ENCODE measurements at places on chromosomes 13 and 19.

DNA sequence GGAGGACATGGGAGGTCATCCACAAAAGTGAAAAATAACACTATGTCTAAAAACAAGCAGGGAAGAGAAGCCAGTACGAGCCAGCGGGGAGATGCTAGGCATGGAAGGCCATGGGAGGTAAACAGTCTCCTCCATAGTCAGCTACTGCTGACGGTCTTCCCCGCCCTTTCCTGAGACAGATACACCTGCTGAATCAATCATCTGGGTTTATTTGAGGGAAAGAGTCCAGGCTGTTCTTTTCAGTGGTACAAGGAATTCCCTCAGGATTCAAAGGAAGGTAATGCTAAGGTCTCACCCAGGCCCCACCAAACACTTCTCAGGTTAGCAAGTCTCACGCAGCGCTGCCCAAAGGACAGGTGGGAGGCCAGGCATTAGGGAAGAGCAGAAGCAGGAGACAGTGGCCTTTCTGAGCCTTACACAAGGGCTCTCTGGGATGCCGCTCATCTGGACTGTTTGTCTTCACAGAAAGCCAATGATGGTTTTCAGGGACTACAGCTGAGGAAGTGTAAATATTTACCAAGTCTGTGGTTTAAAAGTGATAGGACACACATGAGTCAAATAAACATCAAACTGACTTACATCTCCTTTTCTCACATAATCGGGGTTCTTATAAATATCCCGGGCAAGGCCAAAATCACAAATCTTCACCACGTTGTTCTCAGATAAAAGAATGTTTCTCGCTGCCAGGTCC is 173.9 kb downstream of the FLT1 start:
- no peak for DNase-seq

GRCh38 chr13:30194906-30195305 is 112.4 kb downstream of the KATNAL1 start:
- no peak for DNase-seq

DNA sequence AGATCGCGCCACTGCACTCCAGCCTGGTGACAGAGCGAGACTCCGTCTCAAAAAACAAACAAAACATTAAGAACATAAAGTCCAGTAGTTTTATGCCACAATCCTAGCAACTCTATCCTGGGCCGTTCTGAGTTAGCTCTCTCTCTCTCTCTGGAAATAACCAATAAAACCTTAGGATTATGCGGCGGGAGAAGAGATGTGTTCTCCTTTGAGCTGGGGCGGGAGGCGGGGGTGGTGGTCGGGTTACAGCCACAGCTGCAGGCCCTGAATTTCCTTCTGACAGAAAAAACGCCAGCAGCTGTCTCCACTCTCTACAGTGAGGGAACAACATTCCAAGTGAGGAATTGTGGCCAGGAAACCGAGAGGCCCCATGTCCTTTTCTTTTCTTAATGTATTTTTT is 9.1 kb upstream of the PNMA8A start:
- no peak for DNase-seq

DNA sequence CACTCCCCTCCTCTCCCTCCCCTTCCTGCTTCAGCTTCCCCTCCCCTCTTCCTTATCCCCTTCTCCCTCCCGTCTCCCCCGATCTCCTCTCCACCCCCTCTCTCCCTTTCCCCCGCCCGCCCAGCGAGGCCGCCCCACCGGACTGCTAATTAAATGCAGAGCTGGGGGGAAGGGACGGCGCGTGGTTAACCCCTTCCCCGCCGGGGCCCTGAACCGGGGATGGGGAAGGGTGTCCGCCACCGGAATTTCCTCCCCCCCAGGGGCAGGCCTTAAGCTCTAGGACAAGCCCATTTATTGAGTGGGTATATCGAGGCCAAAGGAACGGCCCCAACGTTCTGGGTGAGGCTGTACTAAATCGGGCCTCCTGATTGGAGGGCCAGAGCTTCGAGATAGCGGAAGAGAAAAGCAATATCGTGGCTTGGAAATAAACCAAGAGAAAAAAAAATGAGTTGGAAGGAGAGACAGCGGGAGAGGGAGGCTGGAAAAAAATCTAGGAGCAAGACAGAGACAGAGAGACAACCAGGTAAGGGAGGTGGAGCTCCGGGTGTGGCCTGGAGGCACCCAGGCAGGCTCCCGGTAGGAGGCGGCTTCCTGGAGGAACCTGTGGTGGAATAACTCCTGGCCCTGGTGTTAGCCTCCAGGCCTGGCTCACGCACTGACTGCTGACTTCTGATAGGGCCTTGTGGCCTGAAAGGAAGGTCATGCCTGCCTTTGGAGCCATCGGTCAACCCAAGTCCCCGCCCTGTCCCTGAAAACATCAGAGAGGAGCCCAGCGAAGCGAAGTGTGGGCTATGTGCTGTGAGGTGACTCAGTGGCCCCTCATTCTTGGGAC is 11.6 kb upstream of the JUND start:
- peak; percentile 54 for DNase-seq

GRCh38 chr19:19661675-19662251 is 1.7 kb downstream of the ATP13A1 start:
- DNase-seq: no peak

GRCh38 chr13:54394085-54394700 is 1365.6 kb downstream of the OLFM4 start:
- no peak for DNase-seq

DNA sequence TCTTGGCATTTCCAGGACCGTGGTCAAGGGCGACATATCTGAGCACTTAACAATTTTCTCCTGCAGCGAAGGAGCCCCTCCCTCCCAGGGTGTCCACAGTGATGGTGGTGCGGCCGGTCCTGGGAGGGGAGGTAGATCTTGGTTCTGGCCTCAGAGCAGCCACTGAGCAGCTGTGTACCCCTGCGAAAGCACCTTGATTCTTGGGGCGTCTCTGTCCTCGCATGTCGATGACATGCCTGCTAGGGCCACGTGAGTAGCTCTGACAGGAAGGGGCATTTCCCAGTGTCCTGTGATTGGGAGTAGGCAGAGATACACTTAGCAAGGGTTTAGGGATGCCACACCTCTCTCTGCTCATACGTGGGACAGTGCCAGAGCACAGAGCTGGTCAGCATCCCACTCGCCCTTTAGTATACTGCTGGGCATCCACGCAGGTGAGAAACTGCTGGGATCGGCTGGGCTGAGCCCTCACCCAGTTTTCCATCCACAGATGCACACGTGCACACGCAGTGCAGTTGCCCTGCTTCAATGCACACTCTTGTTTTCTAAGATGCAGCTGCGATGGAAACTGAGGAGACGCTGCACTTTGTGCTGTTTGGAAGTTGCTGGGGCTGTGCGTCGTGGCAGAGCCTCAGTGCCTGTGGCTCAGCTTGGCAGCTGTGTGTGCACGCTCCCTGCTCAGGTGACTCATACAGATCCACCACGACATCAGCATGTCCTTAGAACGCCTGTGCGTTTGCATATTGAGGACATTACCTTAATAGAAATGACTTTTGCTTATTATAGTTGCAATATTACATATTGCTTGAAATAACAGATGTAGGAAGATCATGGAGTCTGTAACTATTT is 66.8 kb downstream of the TEX29 start:
- DNase-seq: no peak

DNA sequence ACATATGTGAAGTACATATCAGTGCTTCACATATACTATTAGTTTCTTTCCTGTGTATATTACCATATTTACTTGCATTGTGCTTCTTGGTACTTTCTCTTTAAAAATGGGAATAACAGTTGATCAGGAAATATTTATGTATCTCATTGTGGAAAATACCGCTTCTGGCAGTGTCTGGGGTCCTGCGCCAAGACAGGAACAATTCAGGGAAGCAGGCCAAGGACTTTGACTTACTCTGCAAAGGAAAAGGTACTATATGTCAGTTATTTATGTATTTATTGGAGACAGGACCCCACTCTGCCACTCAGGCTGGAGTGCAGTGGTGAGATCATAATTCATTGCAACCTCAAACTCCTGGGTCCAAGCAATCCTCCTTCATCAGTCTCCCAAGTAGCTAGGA is 57.7 kb upstream of the NBEA start:
- no peak for DNase-seq

DNA sequence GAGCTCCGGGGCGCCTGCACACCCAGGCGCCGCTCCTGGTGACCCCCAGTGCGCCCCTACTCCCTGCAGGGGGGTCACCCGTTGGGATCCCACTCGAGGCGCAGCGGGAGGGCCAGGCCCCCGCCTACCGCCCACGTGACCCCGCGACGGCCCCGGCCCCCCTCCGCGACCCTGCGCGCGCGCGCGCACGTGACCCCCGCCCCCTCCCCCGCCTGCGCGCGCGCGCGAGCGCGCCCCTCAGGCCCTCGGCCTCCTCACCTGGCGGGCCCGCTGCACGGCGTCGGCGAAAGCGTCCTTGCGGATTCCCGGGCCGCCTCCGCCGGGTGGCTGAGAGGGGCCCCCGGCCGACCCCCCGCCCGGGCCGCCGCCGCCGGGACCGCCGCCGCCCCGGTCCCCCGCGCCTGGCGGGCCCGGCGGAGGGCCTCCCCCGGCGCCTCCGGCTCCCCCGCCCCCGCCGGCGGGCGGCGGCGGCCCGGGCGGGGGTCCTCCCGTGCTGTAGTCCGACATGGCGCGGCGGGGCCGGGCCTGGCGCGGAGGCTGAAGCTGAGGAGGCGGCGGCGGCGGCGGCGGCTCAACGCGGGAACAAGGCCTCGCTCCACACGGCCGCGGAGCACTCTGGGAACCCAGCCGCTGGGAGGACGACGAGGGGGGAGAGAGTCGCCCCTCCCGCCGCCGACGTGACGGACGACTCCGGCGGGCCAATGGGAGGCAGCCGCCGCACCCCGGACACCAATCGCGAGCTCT is at the start of gene KHSRP:
Gene KHSRP, minus strand, starts transcription at position 617 of the 744 bp plus-strand sequence. Its CDS starts 110 bp downstream, at position 507.
- no peak for DNase-seq

DNA sequence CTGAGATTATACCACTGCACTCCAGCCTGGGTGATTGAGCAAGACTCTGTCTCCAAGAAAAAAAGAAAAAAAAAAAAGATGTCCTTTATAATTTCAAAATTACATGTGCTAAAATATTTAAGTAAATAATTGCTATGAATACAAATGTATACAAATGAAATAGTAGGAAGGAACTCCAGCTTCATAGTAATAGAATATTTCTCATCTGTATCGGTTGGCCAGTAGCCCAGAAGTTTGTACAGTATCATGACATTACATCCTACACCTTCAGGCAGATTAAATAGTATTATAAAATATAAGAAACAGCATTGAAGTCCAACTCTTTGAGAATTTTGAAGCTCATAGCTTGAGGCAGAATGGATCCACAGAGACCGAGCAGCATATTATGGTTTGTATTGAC is 36.5 kb upstream of the CLDN10 start:
- no peak for DNase-seq

DNA sequence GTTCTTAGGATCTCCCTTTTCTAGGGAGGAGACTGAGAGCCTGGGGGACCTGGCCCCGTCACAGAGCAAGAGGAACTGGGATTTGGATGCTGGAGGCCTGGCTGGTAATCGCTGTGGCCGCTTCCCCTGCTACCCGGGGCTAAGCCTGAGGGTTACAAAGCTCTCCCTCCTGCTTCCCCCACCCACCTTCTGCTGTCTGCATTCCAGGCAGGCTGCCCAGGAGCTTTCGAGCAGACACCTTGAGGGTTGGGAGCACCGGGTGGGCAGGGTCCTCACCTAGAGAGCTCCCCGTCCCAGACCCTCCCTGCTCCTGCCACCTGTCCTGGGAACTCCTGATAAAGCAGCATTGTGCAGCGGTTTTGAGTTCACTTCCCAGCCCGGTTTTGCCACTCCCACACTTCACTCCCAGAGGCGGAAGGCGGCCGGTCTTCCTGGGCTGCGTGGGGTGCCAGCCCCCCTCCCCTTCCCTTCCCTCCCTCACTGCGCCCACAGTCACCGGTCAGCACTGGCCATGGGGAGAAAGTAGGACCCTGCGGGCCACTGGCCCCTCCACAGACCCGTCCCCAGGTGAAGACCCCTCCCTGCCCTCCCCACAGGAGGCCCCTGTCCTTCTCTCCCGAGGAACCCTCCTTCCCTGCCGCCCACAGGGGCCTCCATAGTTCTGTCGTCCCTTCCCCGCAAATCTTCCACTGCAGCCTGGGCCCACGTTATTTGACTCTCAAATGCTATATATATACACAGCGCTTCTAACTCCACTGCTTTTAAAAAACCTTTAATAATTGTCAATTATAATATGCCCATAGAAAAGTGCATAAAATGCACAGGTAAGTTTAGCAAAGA is 8.1 kb downstream of the PAK4 start:
- no peak for DNase-seq

DNA sequence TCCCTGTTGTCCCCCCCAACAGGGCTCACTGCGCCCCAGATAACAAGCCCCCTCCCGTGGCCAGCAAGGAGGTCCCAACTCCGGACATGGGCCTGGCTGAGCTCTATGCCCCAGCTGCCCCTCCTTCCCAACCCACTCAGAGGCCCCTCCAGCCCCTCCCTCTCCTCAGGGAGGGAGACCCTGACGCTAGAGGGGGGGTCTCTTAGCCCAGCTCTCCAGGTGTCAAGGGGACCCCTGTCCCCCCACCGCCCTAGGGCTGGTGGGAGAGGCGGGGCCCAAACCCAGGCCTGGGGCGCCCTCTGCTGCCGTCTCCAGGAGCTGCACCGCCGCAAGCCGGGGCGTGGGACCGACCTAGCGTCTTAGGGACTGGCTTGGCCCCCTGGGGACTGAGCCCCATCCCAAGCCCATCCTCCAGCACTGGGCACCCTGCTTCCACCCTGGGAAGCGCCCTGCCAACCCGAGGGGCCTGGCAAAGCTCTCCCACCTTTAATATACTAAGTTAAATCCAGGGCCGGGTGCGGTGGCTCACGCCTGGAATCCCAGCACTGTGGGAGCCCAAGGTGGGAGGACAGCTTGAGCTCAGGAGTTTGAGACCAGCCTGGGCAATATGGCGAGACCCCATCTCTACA is 1.4 kb downstream of the GRIN3B start:
- no peak for DNase-seq

GRCh38 chr19:10052602-10053360 is 33.3 kb upstream of the SHFL start:
- DNase-seq: no peak

DNA sequence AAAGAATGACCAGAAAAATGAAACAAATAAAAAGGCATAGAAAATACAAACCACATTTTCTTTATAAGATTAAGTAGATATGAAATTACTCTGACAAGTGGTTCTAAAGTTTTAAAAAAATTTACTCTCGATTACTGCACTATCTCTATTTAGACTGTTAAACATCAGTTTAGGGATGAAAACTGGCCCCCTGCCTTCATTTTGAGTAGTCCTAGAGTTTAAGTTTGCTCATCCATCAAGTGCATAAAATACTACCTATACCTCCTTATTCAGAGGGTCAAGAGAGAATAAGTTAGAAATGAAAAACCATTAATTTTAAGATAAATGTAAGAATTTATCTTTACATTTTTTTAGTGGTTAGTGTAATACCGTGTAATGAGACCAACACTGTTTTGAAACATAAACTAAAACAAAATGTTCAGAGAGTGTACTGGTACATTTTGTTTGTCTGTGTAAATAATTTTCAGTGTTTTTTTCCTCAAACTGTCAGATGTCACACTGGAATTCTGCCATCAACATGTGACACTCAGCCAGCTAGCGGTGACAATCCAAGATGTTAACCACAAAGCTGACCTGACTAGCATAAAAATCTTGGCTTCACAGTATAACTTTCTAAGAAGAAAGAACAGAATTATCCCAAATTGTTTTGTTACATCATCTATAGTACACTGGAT is 184.8 kb upstream of the PCDH20 start:
- DNase-seq: peak; percentile 46

- DNase-seq: no peak
These were observed 237.0 kb downstream of the TUBA3C start for GRCh38 chr13:18944501-18945068.
